Chondrocyte (in vitro differentiated cells): ENCODE measurements at places on chromosomes 2 and 18. TPM values are rescaled to one million over a fixed set of nuclear protein-coding genes. Genes with fewer than 3 reads are reported as not detected.

GRCh38 chr18:62578980-62579511 lies 56.2 kb downstream of the ZCCHC2 start:
- DNase-seq = no peak

- no peak for DNase-seq
Observed at GRCh38 chr2:200155652-200156051, 150.8 kb upstream of the SPATS2L start.

DNA sequence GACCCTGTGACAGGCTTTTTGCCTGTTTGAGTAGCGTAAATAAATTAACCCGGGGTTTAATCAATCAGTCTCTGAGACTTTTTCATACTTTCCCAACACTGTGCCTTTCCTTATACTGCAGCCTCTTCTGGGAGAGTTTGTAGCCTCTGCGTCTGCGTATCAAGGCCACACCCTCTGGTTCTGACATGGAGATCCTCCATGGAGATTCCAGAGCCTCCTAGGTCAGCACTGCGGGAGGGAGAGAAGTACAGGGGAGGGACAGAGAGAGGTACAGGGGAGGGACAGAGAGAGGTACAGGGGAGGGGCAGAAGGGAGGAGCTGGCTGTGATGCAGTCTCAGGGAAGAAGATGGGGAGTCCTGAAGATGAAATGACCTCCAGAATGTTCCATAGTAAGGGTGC lies 166.0 kb downstream of the ARL4C start:
- no peak for DNase-seq

- DNase-seq = no peak
Observed at GRCh38 chr2:1688161-1688560, 56.2 kb downstream of the PXDN start.

- no peak for DNase-seq
Observed at GRCh38 chr2:177242121-177242987, 22.2 kb downstream of the NFE2L2 start.

GRCh38 chr2:125870746-125871145 lies 785.2 kb upstream of the GYPC start:
- no peak for DNase-seq

DNA sequence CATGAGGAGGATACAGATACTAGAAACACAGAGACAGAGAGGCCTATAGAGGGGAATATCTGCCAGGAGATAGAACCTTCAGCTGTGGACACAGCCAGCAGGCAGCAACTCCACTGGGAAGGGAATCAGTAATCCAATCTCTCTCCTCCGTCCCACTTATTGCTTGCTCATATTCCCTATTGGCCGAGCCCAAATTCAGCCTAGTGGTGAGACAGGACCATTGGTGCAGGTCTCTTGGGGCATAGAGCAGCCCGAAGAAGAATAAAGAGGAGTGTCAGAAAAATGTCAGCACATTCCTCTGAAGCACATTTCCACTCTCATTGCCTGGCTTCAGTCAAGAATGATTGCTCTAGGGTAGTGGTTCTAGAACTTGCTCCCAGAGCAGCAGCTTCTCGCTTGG lies 1091.5 kb upstream of the GYPC start:
- DNase-seq = no peak

- no peak for DNase-seq
Observed at GRCh38 chr2:152710713-152711112, 6.5 kb downstream of the PRPF40A start.

GRCh38 chr2:88074854-88075292 lies 7.2 kb downstream of the SMYD1 start:
- no peak for DNase-seq

DNA sequence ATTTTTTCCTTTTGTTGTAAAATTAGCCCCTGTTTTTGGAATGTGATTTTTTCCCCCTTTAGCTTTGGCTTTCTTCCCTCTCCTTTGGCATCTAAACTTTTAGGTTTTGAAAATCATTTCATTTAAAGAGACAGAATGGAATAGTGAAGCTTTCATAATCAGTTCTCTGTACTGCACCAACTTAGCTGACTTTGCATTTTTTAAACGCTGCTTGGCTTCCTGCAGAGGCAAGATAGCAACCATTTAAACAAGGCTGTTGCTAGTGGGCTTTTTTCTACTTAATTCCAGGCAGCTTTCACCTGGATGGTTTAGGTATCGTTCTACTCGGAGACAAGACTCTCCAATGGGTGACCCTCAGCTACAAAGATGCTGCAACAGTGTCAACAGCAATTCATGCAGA lies 267.9 kb upstream of the PKDCC start:
- no peak for DNase-seq

- DNase-seq = peak; percentile 82
Observed at GRCh38 chr2:241009601-241010530, 11.4 kb downstream of the SNED1 start.

DNA sequence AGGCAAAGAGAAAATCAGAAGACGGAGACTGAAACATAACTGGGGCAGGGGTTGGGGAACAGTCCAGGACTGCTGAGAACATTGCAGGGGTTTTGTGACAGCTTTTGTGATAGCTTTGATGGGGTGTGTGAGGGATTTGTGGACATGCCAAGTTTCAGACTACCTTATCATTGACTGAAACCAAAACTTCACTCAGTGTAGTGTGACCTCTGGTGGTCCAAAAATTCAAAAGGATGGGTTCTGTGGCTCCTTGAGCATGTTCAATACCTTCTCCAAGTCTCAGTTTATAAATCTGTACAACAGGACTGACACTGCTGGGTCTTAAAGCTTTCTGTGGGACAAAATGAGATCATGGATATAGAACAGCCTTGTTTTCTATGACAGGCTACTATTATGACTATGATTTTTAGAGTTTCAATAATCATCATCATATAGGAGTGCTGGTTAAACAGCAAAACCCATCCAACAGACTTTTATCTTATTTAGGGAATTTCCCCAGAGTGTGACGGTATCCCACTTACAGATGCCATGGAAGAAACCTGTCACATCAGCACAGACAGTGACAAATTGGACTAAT lies 259.2 kb upstream of the SLC14A2 start:
- no peak for DNase-seq

- no peak for DNase-seq
Observed at GRCh38 chr2:136966485-136966884, 201.1 kb downstream of the THSD7B start.

DNA sequence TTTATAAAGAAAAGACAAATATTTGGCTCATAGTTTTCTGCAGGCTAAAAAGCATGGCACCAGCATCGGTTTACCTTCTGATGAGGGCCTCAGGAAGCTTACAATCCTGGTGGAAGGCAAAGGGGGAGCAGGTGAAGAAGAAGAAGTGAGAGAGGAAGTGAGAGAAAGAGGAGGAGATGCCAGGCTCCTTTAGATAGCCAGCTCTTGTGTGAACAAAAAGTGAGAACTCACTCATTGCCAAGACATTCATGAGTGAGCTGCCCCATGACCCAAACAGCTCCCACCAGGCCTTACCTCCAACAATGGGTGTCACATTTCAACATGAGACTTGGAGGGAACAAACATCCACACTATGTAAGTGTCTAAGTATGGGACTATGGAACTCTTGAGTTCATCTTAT lies 14.3 kb downstream of the CCDC150 start:
- DNase-seq = no peak

GRCh38 chr2:172455121-172455515 lies 27.7 kb downstream of the ITGA6 start:
- no peak for DNase-seq

DNA sequence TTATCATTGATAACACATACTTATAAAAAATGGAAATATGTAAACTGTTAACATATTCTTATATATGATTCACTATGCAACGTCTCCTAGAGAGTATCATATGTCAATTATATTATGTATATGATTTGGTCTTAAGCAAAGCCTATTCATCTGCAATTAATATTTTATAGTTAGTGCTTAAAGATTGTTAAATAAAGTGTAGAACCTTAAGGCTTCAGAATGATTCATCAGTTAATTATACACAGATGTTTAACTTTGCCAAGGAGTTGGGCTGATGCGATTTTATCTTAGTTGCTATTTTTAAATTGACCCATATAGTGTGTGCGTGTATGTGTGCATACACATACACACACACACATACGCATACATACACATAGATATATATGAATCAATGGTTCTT lies 323.1 kb downstream of the RBM43 start:
- no peak for DNase-seq

DNA sequence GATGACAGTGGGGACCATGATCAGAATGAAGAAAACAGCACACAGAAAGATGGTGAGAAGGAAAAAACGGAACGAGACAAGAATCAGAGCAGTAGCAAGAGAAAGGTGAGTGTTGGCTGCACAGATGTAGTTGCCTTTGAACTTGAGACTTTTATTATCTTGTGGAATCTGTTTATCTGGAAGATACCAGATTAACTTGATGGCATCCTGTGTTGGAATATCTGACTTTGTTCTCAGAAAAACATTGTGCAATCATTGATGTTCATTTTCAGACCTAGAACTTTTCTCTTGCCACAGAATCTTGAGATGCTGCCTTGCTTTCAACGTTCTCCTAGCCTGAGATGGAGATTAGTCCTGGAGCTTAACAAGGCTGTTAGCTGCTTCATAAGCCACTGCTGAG lies 5.9 kb downstream of the EIF4E2 start:
- DNase-seq = no peak

- no peak for DNase-seq
Observed at GRCh38 chr2:191184457-191184856, 33.7 kb upstream of the STAT4 start.

- DNase-seq = no peak
Observed at GRCh38 chr2:202060218-202060617, 12.8 kb upstream of the KIAA2012 start.

DNA sequence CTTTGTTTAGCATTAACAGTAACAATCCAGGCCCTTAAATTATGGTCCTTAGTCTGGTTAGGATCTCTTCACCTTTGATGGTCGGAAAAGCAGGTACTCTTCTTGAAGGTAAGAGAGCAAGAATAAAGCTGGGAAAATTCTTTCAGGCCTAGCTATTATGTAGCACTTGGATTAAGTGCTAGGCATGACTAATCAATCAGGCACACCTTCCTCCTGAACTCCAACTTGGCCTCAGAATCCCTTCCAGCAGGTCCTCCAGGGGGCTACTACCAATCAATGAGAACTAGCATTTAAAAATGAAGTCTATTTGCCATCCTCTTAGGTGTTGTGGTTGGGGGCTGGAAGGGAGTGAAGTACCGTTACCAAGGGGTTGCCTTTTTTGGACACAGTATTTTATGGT lies 3.7 kb downstream of the SMYD1 start:
- DNase-seq = no peak

DNA sequence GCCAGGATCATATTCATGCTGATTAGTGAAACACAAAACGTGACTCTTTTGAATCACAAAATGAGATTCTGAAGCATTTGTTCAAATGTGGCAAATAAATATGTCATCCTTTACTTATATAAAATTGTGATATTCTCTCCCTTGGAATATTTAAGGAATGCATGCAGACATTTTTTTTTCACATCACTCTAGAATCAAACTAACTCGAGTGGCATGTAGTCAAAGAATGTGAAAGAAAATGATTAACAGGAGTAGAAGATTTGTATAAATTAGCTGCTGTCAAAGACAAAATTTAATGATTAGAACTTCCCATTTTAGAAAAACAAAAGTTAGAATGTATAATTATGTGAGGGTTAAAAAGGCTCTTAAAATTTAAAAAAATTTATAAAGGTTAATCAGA lies 721.0 kb upstream of the FAM98A start:
- no peak for DNase-seq

DNA sequence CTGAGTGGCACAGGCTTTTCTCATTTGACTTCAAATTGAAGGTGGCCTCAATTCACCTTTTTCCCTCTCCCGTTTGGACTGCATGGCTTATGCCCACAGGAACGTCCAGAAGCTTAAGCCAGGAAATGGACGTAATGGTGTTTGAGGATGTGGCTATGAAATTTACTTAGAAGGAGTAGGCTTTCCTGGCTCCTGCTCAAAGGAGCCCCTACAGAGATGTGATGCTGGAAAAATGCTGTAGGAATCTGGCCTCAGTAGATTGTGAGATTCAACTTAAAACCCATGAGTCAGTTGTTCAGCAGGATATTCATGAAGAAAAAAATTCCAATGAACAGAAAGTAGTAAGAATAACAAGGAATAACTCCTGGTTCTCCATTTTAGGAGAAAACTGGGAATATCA lies 129.0 kb downstream of the ICOS start:
- DNase-seq = no peak

DNA sequence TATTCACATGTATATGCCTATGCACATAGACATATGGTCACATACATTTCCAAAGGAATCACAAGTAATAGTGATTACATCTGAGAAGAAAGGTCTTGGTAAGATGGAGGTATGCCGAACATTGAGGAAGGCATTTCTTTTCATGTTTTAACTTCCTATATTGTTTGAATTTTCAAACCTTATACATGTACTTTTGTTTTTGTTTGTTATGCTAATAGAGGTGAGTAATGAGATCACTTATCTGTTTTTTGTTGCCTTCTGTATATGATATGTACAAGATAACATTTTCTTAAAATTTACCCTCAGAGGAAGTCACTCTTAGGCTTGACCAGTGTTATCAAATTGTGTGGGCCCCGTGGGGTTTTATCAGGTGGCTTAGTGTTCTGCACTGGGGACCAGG lies 166.5 kb upstream of the OTX1 start:
- DNase-seq = no peak

DNA sequence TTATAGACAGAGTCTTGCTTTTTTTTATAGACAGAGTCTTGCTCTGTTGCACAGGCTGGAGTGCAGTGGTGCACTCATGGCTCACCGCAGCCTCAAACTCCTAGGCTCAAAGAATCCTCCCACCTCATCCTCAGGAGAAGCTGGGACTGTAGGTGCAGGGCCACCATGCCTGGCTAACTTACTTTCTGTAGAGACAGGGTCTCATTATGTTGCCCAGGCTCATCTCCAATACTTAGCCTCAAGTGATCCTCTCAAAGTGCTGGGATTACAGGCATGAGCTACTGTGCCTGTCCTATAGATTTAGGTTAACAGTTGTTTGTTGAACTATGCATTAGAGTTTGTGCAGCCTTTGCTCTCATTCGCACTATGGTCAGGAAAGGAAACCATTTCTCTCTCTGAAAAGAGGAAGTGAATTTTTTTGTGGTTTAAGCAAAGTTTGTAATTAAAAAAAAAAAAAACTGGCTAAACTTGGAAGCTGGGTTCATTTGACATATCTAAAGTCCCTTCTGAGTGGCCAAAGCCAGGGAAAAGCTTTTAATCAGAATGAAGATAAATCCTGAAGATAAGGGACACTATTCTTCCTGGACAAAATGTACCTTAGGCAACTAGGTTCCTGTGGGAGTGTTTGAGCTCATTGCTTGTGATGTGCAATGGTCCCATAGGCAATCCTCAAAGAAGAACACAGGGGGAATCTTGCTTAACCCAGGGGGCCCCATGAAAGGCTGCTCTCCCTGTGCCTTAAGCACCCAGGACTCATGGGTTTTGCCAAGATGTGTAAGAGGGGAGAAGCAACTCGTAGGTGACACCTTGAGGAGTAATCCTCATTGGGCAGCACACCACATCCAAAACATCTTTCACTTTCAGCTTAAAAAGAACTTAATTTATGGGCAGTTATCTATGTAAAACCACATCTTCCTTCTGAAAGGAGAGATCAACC lies 201.7 kb downstream of the MREG start:
- DNase-seq = no peak

Gene TRIM43
- not detected in 3 replicates for total RNA-seq

Gene SULT1C4
- 0.60 to 1.4 TPM (median 1.2 TPM) in 3 replicates for total RNA-seq

Gene MLPH
- 3.7 to 6.1 TPM (median 5.6 TPM) in 3 replicates for total RNA-seq

Gene CHRNG
- total RNA-seq = not detected in 3 replicates

Gene HJURP
- total RNA-seq = 6.9 to 9.2 TPM (median 8.2 TPM) in 3 replicates

Gene ITM2C
- total RNA-seq = 114 to 215 TPM (median 208 TPM) in 3 replicates

Gene GCG
- total RNA-seq = 0.31 TPM in 1 of 3 replicates, not detected in the others

Gene EMX1
- total RNA-seq = not detected in 3 replicates

Gene TRIM54
- not detected in 3 replicates for total RNA-seq

Gene FEV
- total RNA-seq = not detected in 3 replicates

Gene CPLX4
- not detected in 3 replicates for total RNA-seq

Gene SERPINB12
- not detected in 3 replicates for total RNA-seq

Gene HOXD12
- not detected in 3 replicates for total RNA-seq
